Regular cardiac myocyte (primary cell): ENCODE measurements at places on chromosomes 3 and 15. TPM values are rescaled to one million over a fixed set of nuclear protein-coding genes. Genes with fewer than 3 reads are reported as not detected.

CCR9 gene
- not detected in 2 replicates for total RNA-seq

TPRG1 gene
- total RNA-seq = 0.38 and 0.56 TPM in 2 replicates

RAD54L2 gene
- total RNA-seq = 9.0 and 14.8 TPM in 2 replicates

SNTN gene
- total RNA-seq = not detected in 2 replicates

ACTC1 gene
- not detected in 2 replicates for total RNA-seq

SUSD5 gene
- total RNA-seq = 11.3 and 20.7 TPM in 2 replicates

GASK1A gene
- 1.9 and 2.3 TPM in 2 replicates for total RNA-seq

STRA6 gene
- 0.85 and 2.5 TPM in 2 replicates for total RNA-seq

PPARG gene
- 24.0 and 24.5 TPM in 2 replicates for total RNA-seq

RARRES1 gene
- total RNA-seq = 20.1 and 111 TPM in 2 replicates

KIF9 gene
- 1.7 and 4.0 TPM in 2 replicates for total RNA-seq

IQCF5 gene
- not detected in 2 replicates for total RNA-seq

STIMATE gene
- 16.5 and 17.5 TPM in 2 replicates for total RNA-seq

MTHFS gene
- total RNA-seq = 12.1 and 15.9 TPM in 2 replicates

OR5K2 gene
- not detected in 2 replicates for total RNA-seq

ARF4 gene
- 205 and 276 TPM in 2 replicates for total RNA-seq

IL17RB gene
- total RNA-seq = under 0.01 TPM in 1 of 2 replicates, not detected in the other

RBPMS2 gene
- total RNA-seq = not detected in 2 replicates

GHSR gene
- total RNA-seq = not detected in 2 replicates

ISLR gene
- 18.8 and 23.4 TPM in 2 replicates for total RNA-seq

CELF6 gene
- total RNA-seq = 0.28 TPM in 1 of 2 replicates, not detected in the other

P2RY1 gene
- 0.38 and 3.1 TPM in 2 replicates for total RNA-seq

GOLGA6A gene
- under 0.01 and 0.28 TPM in 2 replicates for total RNA-seq

LMAN1L gene
- not detected in 2 replicates for total RNA-seq

CHRFAM7A gene
- 0.19 and 0.28 TPM in 2 replicates for total RNA-seq

IL17RD gene
- 1.5 and 1.7 TPM in 2 replicates for total RNA-seq
